Natural killer cell treated with Interleukin-12 subunit alpha and Interleukin-12 subunit beta and Interleukin-15 and Interleukin-18, amount 100 ng/mL, for 72 hours (primary cell): ENCODE measurements at places on chromosomes 2 and 18.

- no peak for DNase-seq
These were observed 15.3 kb upstream of the CIDEA start for GRCh38 chr18:12238826-12239225.

- DNase-seq: no peak
These were observed 107.1 kb downstream of the TTN start for GRCh38 chr2:178700136-178700535.

- DNase-seq: no peak
These were observed 26.8 kb upstream of the NARS1 start for GRCh38 chr18:57648414-57648813.

DNA sequence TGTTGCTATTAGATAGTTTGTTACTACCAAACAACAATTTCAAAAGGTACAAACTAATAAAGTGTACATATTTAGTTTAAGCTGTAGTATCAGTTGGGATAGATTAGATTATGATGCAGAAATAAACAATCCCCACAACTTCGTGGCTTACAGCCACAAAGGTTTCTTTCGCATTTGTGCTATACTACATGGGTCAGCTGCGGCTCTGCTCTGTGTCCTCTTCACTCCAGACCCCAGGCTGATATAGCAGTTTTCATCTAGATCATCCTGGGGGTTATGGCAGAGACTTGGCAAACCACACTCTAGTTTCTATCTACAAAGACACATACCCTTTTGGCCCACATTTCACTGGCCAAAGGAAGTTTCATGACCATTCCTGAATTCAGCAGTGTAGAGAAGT, 108.0 kb upstream of the SP5 start:
- DNase-seq: no peak

- DNase-seq: no peak
These were observed 68.1 kb downstream of the RMDN2 start for GRCh38 chr2:37993143-37993542.

DNA sequence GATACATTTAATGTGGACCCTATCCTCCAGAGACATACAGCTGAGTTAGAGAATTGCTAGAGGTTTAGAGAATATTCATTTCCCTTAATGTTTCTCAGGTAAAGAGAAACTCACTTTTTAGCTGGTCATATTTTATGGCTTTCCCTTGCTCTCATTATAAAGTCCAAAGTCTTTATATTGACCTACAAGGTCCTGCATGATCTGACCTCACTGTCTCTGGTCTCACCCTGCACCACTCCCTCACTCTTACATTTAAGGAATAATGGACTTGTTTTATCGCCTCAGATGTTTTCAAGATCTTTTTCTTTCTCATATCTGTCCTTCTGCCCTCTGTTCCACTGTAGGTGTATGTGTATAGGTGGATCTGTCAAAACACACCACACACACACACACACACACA, 597.3 kb downstream of the PLCL1 start:
- DNase-seq: no peak

DNA sequence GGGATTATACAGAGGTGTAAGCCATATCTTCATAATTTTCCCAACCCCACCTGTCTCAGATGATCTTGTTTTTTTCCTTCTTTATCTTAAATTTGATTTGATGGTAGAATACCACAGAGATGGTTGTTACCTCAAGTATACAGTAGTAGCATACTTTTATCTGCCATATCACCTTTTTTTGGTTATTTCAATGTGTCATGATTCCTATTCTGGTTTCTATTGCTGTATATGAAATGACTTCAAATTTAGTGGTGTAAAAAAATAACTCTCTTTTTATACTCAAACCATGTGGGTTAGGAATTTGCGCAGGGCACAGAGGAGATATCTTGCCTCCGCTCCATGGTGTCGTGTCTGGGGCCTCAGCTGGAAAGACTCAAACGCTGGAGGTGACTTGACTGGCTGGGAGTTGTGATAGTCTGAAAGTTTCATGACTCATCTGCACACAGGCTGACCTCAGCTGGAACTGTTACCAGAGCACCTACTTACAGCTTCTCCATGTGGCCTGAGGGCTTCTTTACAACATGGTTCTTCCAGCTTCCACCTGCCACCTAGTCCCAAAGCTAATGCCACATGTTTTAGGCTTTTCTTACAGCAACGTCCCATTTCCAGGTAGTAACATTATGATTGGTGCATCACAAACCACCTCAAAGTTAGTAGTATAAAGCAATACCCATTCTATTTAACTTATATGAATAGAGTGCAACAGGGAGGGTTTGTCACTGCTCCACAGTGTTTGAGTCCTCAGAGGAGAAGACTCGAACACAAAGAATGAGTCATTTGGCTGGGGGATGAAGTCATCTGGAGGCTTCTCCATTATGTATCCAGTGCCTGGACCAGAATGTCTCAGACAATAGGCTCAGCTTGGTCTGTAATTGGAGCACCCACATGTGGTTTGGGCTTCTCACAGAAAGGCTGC, 82.3 kb upstream of the XPO1 start:
- no peak for DNase-seq

DNA sequence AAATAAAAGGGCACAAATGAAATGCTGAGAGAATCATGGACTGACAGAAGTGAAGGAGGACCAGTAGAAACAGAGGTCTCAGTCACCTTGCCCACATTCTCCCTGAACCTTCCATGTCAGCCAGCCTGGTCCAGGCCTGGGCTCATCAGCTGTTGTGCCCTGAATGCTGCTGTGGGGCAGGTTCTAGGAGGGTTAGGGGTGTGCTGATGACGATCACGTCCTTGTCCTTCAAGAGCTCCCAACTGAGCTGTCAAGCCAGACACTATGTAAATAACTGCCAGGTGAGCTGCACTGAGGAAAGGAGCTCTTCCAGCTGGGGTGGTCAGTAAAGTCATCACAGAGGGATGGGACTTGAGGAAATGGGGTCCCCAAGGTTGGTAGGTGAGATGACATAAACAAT, 156.5 kb downstream of the SMAD2 start:
- no peak for DNase-seq

GRCh38 chr18:38801640-38802039, 1236.0 kb upstream of the CELF4 start:
- DNase-seq: no peak

GRCh38 chr2:54945391-54946219, 104.6 kb downstream of the RTN4 start:
- peak; percentile 76 for DNase-seq

DNA sequence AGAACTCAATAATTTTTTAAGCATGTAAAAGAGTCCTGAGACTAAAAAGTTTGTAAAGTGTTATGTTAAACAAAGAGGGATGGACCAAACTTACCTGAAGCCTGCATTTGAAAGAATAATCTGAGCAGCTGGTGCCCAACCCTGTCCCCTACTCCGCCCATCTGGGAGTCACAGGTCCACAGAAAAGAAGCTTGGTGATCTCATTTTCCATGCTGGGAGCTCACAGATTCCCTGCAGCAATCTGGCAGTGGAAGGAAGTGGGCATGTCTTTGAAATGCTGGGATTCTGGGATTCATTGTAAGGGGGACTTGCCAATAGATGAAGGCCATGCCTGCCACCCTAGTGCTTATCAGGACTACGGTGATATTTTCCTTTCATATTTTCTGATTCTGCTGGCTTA, 17.9 kb downstream of the CDH2 start:
- DNase-seq: no peak

DNA sequence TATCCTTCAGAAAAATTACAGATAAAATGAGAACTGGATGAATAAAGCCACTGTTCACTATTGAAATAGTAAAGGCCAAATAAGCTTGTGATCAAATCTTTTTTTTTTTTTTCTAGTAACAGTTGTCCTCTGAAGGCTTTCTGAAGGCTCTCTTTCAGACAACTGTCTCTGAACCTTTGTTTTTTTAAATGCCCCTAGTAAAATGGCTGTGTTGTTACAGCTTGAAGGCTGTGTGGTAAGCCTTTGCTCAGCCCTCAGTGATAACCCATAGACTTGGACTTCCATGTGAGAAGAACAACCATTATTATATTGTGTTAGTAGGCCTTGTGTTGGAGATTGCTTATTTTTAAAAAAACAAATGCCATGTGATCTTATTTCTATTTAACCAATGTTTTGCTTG, 17.6 kb downstream of the FMNL2 start:
- DNase-seq: no peak

GRCh38 chr2:1227274-1227900, 185.9 kb upstream of the TPO start:
- DNase-seq: no peak

- DNase-seq: peak; percentile 37
These were observed 9.7 kb upstream of the SNED1 start for GRCh38 chr2:240988571-240989271.

DNA sequence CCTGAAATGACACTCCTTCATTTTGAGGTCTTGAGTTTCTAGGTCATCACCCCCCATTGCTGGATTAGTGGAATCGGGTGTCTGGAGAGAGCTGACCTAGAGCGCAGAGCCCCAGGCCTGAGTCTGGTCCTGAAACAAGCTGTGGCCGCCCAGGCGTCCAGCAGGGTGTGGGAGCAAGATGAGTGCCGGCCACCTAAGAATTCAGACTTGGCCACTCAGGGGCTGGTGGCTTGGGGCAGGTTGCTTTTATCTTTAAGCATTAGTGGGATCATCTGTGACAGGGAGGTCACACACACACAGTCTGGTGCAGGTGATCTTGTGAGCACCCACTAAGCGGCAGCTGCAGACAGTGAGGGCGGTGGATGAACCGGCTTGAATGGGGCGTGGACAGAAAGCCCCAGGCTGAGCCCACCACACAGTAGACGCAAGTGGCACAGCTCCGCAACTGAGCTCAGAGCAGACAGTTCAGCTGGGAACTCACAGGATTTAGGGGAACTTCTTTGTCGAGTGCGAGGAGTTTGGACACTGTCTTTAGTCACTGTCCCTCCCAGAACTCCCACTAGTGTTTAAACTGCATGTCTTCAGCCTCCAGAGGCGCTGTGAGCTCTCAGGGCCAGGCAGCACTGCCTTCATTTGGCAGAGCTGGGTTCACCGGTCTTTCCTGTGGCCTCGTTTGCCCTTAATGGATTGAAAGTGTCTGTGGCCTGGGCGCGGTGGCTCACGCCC, 21.5 kb downstream of the ITGB1BP1 start:
- no peak for DNase-seq

DNA sequence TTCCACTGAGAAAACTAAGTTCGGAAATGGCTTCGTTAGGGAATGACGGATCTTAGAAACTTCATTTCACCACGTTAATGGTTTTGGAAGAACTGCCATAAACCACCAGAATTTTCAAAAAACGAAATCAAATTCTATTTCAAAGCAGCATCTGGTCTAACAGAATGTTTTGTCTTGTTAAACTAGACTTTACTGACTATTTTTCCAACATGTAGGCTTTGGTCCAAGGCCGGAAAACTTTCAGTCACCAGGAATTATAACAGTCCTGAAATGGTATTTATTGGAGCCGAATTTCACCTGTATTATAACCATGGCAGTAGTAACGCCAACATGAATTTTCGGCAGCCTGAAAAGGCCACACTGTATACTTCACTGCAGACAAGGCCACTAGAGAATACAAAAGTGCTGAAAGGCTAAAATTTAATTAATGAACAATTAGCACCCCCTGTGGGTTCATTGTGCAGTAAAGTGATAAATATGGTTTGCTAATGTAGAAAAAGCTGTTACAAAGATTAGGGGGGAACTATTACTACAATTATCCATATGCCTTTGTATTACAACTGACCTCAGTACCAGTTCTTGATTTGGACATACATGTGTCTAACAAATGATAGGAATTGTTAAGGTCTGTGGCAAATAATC, 116.4 kb downstream of the ZNF521 start:
- DNase-seq: no peak

- DNase-seq: no peak
These were observed 70.9 kb downstream of the NCKAP5 start for GRCh38 chr2:133497270-133497893.

- DNase-seq: no peak
These were observed 901 bp upstream of the MFSD6 start for GRCh38 chr2:190407246-190407661.

DNA sequence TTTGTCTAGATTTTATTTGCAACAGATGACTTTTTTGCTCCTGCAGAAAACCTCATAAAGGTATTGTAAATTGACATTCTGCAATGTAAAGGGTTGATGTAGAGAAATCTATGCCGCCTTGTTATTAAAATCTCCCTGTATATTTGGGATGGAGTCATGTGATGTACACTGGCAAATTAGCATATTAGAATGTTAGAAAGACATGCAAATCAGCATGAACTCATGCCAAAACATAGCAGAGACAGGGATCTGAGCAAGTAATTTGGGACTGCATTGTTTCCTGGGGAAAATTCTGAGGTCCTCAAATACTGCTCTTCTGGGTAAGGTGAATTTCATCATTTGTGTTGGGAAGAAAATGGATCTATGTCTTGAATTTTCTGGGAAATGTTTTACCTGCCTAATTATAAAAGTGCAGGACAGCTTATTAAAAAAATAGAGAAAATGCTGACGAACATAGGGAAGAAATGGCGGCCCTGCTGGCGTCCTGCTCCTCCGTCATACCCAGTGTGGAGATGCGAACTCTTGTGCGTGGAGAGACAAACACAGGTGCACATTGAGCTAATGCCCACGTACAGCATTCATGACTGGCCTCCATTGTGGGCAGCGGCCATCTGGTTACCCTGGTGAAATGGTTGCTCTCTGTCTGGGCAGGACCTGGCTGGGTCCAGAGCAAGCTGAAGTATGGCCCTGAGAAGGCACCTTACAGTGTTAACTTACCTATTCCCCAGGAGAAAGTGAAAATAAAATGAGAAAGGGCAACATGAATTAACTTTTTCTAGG, 16.3 kb downstream of the ALLC start:
- no peak for DNase-seq

- DNase-seq: no peak
These were observed 9.1 kb downstream of the ITM2C start for GRCh38 chr2:230873661-230874401.

GRCh38 chr2:27092696-27093429, 6.3 kb downstream of the KHK start:
- DNase-seq: no peak

GRCh38 chr18:42640160-42640559, 475.3 kb downstream of the RIT2 start:
- no peak for DNase-seq

GRCh38 chr2:3305431-3305830, 72.2 kb downstream of the EIPR1 start:
- DNase-seq: peak; percentile 28

DNA sequence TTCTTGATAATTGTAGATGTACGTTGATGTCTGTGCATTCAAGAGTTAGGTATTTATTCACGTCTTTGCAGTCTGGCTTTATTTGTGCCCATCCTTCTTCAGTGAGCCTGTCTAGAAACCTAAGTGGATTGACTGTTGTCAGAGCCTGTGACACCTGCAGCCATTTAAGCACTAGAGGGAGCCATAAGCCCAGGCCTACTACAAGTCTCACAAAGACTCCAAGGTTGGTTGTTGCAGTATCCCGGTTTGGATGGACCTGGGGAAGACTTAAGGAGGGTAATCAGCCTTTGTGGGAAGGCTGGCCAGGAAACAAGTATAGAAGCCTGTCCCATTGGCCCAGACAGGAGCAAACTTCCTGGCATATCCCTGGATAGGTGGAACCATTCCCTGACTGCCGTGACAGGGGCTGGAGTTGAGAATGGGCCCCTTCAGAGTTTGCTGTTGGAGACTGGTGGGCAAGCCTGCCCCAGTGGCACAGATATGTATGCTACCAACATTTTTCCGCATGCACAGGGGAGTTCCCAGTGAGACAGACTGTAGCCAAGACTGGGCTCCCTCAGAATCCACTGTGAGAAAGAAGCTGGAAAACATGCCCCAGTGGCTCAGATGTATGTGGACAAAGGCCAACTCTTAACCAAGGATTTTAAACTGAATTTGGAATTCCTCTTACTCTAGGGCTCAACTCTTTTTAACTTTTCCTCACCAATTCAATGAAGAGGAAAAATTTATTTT, 9.3 kb upstream of the LRRC30 start:
- DNase-seq: no peak
